Activated CD4-positive, alpha-beta T cell treated with anti-CD3 and anti-CD28 coated beads, Interleukin-2, Interleukin-4, amounts not matched to agents 100 ng/mL and 50 ng/mL, durations not matched to agents 16 hours and 8 hours (primary cell): ENCODE measurements at places on chromosomes 7 and 10.

DNA sequence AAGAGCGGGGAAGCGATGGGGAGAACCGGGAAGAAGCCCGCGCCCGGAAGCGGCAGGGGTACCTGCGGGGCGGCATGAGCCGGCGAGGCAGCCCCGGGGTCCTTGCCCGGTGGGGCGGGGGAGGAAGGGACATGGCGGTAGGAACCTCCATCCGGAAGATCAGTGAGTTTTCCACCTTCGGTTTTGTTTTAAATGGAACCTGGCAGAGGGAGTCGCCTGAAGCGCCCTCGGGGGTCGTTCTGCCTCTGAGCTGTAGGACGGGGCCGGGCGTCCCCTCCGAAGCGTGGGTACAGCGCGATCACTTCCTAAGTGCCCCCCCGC is 471 bp downstream of the PFKP start:
- DNase-seq: no peak

DNA sequence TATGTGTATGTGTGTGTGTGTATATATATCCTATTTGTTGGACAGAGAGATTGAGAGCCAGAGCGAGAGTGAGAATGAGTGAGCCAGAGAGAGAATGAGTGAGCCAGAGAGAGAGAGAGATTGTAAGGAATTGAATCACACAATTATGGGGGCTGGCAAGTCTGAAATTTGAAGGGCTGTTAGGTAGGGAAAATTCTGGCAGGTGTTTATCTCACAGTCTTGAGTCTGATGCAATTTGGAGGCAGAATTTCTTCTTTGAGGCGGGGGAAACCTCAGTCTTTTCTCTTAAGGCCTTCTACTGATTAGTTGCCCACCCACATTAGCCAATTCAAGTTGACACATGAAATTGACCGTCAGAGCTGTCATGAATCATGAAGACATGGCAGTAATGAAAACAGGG is 41.0 kb upstream of the WASL start:
- no peak for DNase-seq

DNA sequence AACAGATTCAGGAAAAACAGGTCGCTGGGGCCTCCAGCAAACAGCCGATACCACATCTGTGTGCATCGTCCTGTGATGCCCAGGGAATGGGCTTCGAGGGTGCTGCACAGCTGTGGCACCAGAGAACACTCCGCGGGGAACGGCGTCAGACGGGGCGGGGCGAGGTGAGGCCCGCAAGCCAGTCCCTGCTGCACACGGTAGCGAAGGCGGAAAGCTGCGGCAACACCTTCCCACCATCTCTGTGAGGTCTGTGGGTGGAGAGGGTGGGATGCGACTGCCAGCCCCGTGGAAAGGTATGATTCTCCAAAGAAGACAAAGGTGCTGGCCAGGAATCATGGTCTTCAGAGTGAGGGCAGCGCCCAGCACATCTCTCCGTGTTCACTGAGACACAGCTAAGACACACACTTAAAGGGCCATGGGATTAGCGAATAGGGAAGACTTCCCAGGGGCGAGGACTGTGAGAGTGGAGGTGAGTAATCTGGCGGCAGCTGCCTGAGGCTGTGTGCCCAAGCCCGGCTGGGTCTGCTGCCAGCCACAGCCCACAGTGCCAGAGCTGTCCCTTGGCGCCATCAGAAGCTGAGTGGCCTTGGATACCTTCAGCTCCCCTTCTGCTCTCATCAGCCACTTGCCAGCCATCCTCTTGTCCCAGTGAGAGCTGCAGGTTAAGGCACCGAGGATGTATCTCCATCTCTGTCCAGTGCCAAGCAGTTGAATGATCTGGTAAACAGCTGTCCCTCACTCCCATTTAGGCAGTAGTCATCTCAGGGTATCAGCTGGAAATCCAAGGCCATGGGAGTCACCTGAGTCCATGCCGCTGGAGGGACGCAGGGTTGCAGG is 17.6 kb downstream of the PRKAG2 start:
- DNase-seq: no peak

DNA sequence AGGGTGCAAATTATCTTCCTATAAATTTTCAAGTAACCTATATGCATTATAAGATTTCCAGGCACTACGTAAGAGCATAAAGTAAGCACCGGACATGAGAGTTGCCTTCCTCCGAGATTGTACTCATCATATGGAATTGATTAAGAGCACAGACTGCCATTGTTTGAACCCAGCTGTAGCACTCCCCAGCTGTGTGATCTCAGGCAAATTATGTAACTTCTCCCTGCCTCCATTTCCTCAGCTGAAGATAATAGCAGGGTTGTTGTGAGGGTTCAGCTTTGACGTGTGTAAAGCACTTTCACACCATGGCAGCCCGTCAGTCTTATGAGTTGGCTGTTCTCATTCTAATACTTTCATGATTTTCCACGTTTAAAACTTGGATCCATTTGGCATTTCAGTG is 122.6 kb downstream of the ITIH5 start:
- DNase-seq: no peak

DNA sequence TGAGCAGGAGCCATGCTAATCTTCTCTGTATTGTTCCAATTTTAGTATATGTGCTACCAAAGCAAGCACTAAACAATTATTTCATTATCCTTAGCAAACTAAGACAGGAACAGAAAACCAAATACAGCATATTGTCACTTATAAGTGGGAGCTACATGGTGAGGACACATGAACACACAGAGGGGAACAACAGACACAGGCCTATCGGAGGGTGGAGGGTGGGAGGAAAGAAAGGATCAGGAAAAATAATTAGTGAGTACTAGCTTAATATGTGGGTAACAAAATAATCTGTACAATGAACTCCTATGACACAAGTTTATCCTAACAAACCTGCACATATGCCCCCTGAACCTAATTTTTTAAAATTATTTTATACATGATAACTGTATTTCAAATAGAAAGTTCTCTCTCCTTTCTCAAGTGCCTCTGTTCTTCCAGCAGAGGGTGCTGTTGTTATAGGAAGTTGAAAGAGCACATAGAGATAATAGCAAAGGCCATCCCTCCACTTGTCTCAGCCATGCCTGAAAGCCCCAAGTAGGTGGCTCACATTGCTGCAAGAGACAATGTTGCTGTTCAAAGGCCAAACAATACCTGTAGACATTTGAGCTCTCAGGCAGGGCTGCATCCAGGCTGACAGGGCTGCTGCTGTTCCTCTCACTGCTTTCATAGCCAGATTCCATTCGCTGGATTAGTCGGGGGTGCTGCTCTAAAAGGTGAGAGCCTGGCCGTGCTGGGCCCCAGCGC is 33.4 kb upstream of the PPP3CB start:
- peak; percentile 81 for DNase-seq

GRCh38 chr10:34135515-34135914 is 679.6 kb downstream of the PARD3 start:
- DNase-seq: no peak

- no peak for DNase-seq
Observed at GRCh38 chr10:114404171-114405010, at the start of gene AFAP1L2. Gene AFAP1L2 (minus strand): TSS chr10:114404502. CDS start chr10:114404455, 47 bp downstream.

GRCh38 chr10:103244666-103245271 is 918 bp upstream of the RPEL1 start:
- peak; percentile 68 for DNase-seq

DNA sequence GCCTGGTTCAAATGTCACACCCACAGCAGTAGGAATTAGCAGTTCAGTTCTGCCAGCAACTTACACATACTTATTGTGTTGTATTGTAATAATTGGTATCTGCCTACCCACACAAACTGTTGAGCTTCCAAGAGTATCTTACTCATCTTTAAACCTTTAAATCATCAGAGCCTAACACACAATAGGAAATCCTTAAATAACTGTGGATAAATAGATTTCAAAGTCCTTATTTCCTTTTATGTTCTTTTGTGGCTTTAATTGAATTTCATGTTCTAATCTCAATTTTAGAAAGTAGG is 3.9 kb downstream of the CASD1 start:
- no peak for DNase-seq

DNA sequence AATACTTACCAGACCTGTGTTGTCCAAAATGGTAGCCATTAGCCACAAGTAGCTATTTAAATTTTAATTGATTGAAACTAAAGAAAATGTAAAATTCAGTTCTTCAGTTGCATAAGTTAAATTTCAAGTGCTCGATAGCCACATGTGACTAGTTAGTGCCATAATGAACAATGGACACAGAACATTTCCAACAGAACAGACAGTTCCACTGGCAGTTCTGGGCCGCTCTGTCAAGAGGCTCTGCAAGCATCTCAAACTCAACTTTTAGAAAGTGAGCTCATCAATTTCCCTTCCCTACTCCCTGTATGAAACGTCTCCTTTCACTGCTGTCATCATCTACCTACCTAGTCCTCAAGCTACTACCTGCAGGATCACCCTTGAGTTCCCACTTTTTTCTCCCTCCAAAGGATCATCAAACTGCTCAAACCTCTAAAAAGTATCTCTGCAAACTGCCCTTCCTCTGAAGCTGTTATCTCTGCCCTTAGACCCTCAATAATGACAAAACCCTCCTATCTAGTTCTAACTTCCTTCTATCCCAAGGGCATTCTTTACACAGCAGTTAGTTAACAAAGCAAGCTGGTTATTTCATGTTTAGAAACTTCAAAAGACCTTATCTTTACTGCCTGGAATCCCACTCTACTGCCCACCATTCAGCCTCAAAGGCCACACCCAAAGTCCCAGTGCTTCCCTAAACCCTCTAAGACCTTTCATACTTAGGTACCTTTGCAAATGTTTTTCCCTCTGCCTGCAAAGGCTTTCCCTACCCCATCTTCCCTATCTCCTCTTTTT is 20.6 kb downstream of the SHTN1 start:
- DNase-seq: no peak

DNA sequence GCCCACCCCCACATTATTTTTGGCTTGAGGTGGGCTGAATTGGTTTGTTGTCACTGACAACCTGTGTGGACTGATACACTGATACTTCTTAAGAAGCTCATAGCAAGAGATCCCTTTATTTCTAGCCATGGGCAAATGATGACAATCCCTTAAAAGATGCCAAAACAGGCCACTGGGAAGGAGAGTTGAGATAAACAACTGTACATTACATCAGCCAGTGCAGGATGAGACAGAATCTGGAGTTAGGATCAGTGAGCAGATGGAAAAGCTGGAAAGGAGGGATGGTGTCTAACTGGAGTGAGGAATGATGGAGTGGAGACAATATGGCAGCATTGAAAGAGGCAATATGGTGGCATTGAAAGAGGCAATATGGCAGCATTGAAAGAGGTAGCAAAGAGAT is 195.9 kb upstream of the LYZL2 start:
- DNase-seq: no peak

- no peak for DNase-seq
Observed at GRCh38 chr10:78215645-78216044, 182.0 kb downstream of the RPS24 start.
